ENCODE measurements at places on chromosomes 7 and 10.

DNA sequence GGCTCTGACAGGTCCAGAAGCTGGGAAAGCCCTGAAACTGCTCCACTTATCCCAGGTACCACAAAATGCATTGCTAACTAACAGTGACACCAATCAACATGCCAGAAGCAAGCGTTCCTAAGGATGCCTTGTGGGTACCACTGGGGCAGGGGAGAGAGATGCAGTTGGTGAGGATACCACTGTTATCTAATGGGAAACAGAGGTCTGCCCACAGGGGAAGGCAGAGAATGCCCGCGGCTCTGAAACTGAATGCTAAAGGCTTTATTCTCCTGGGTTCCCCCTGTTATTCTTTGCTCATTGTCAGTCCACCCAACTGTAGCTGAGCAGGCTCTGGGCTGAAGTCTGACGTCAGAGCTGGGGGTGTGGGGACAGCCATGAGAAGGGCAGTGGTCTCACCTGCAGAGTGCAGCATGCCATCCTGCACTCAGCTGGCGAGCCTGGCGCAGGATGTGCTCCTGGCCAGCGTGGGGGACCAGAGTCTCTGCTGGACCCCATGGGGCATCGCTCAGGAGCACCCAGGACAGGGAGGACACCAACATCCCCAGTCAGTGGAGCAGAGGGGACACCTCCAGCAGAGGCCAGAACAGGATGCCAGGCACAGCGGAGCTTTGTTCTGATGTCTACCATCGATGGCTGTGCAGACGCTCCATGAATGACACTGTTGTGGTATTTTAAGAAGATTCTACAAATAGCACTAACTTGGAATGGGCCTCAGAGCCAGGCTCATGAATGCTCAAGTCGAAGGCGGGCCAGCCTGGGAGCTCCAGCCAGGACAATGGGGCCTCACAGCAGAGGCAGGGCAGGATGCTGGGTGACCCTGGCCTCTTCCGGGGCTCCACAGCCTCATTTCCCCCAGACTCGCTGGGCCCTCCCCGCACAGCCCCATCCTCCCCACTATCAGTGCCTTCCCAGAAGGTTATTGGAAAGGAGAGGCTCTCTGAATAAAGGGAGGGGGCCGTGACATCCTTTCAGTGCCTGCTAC, 95.8 kb downstream of the ARHGAP22 start:
- DNase-seq = no peak

GRCh38 chr7:50302486-50303334, 1.8 kb upstream of the IKZF1 start:
- DNase-seq = no peak

DNA sequence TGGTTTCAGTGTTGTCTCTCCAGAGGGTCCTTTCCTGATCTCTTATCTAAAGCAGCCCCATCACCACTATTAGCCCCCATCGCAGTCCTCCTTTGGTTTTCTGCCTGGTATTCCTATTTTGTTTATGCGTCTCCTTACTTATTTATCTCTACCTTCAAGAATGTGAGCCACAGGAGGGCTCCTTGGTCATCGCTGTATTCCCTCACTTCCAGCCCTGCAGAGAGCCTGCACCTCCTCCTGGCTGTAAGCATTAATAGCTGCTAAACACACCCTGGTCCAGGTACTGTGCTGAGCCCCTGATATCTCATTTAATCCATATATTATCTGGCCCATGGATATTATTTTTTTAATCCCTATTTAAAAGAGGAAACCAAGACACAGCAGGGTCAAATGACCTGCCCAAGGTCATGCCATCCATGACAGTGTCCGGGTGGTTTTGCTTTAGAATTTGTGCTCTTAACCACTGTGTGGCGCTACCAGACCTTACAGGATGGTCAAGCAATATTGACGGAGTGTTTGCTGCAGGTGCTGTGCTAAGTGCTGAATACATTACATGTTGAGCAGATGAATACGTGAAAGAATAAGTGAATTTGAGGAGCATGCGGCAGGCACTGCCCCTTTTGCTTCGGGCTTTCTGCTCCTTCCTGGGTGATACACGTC, 227.2 kb downstream of the ADAM12 start:
- no peak for DNase-seq

DNA sequence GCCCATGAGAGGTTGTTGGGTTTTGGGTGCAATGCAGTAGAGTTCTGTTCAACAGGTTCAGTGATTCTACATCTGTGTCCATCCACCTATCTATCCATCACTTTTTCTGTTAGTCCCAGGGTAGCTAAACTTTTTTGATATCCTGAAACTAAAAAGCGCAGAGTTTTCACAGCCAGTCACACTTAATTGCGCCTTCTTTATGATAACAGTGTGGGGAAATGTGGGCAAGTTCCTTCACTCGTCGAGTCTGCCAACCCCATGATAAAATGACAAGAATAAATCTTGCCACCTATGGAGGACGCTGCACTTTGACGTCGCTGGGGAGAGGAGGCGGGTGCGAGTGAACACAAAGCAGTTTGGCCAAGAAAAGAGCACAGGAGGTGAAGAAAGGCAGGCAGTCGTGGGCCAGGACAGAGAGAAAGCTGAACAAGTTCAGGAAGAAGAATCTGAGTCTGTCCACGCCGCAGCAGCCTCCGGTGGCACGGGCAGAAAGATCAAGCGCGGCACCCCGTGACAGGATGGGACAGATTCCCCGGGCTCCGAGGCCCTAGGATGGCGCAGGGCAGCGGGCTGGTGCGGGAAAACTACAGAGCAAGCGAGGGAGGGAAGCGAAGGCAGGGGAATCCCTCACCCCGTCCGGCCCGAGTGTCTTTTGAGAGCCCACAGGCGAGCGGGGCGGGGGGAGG, 9.2 kb downstream of the SP8 start:
- DNase-seq = no peak

GRCh38 chr10:23534326-23534725, 95.5 kb downstream of the OTUD1 start:
- no peak for DNase-seq

GRCh38 chr10:34762156-34762555, 52.9 kb downstream of the PARD3 start:
- DNase-seq = no peak

DNA sequence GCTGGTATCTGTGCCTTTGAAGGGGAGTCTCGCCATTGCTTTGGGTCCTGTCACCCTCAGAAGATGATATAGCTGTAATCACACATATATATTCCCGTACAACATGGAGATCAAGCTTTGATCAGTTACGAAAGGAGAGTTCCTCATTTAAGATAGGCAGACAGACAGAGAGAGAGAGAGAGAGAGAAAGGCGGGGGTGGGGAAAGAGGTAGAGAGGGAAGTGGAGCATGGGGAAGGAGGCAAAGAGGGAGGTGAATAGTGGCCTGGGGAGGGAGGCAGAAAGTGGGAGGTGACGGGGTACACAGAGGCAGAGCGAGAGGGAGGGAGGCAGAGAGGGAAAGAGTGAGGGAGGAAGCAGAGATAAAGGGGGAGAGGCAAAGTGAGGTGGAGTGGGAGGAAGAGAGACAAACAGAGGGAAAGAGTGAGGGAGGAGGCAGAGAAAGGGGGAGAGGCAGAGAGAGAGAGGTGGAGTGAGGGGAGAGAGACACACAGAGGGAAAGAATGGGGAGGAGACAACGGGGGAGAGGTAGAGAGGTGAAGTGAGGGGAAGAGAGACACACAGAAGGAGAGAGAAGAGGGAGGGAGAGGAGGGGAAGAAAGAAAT, 44.6 kb upstream of the C1QL3 start:
- DNase-seq = no peak

DNA sequence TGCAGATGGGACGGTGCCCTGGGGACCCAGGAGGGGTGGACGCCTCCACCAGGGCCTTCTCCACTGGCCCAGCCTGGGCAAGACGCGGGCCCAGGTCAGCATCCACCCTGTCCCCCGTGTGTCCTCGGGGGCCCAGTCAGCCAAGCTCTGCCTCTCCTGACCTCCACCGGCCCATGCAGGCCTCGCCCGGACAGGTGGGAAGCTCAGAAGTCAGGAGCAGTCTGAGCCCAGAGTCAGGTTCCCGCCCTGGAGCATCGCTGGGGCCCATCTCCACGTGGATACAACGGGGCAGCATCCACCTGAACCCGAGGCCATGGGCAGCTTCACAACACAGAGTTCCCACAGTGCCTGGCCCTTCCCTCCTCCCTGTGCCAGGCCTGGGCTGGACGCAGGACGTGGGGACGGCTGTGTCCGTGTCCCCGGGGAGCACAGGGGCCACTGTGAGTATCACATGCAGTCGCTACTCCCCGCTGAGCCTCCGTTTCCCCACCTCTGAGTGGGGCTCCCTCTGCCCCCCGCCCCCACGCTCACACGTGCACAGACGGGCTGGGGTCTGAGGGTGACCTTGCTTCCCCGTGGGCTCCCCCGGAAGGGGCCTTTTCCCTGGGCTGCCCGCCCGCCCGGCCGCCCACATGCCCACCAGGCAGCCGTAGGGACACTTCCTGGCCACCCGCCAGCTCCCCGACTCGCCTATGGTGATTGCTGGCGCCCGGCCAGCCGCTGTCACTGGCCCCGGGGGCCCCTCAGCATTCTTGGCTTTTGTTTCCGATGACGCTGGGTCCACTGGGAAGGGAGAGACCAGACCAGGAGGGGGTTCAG, 64.3 kb downstream of the PDGFA start:
- DNase-seq = peak; percentile 66

DNA sequence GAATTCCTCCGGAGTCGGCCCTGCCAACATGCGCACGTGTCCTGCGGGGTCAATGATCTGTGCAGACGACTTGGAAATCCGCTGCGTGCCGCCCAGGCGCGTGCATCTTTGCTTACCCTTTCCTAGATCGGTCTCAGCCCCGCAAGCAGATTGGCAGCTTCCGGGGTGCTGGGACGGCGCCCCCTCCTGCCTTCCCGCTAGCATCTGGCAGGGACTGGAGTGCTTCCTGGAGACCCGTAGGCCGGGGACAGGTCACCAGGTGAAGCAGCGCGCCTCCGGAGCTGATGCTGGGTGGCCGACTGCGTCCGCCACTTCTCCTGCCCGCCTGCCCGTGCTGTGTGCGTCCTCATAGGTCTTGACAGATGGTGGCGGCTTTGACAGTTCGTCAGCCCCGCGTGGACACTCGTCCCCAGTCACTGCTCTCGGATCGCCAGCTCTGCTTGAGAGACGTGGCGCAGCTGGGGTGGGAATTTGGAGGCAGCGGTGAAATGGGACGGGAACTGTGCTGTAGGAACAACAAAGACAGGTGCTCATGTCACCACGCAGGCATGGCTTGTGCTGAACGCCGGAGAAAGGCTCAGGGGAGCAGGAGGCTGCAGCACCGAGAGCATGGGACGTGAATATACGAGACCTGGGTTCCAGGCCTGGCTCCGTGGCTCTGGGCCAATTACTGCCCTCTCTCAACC, 21.9 kb upstream of the KCNK18 start:
- DNase-seq = peak; percentile 53

DNA sequence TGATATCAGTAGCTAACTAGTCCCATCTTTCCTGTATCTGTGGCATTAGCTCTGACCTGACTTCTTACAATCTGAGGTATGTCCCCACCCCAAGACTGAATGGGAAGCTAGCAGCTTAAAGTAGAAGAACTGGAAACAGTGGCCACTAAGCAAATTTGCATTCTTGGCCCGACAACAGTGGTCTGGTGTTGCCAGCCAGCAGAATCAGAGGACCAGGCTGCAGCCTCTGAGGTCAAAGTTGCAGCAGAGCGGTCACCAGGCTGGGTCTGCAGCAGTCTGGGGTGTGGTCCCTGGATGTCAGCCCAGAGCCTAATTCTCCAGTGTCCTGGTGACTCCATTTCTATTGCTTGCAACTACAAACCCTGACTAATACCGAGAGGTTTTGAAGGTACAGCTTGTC, 26.3 kb downstream of the FAM107B start:
- no peak for DNase-seq

GRCh38 chr7:82559193-82559805, 115.7 kb upstream of the CACNA2D1 start:
- DNase-seq = no peak

DNA sequence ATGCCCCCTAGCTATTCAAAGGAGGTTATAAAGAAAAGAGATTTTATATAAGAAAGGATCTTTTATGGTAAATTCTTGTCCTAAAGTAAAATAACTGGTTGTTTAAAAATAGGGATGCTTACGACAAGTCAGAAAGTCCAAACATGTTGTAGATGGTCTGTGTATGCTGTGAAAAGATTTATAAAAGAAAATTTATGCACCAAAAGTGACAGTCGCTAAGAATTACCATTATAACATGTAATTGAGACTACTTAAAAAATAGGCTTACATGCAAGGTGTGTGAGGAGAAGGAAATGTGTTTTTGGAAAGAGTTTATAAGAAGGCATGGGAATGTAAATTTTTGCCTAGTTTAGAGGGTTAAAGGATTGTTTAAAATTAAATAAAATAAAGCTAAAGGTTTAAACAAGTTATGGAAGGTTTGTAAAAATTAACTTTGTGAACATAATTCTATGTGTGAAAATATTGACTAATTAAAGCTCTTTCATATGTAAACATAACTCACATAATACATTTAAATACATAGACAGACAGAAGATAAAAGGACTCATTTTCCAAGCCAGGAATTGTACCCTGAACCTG, 118.5 kb downstream of the LYZL1 start:
- DNase-seq = no peak

DNA sequence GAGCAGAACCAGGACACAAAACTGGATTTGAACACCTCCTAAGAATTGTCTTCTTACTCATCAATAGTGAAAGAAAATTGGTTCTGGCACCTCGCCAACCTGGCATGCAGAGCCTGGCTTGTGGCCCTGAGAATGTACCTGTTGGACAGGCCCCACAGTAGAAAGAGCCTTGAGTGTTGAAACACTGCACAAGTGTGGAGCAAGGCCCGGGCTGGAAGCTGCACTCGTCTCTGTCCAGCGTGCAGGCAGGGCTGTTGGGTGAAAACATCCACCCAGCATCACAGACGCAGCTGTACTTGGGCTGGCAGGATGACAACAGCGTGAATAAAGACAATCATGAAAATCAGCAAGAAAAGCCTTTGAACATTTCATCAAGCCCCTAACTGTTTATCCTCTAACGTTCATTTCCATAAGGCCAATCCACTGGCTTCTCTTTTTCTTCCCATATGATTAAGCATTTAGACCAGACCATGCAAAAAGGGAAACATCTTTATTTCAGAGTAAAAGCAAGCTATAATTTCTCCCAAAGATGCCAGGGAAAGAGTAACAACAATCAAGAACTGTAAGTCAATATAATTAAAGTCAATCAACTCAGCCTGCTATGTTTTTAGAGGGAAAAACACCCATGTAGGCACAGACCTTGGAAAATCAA, 15.6 kb downstream of the CUBN start:
- peak; percentile 56 for DNase-seq

DNA sequence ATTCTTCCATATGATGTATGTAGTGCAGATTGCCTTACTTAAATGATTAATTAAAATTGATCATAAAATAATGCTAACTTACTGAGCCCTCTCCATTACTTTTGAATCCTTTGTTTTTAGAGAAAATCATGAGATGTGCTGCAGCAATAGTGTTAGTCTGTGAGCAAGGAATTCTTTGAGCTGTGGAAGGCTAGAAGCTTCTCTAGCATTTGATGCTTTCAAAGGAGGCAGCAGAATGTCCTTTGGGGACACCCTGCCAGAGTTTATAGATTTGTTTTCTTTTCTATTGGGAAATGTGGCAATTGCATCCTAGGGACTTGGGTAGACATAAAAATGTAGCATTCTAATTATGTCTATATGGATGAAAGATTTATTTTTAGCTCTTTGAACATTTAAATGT, 284.1 kb upstream of the SMIM30 start:
- no peak for DNase-seq

Data from right forelimb (tissue), 1 donor.